ENCODE measurements at places on chromosomes 1 and 21.

- DNase-seq = no peak
These were observed 5.8 kb upstream of the LORICRIN start for GRCh38 chr1:153253693-153254092.

- DNase-seq = no peak
These were observed 41.4 kb downstream of the TMCO4 start for GRCh38 chr1:19758227-19758830.

- no peak for DNase-seq
These were observed 21.3 kb downstream of the SH2D2A start for GRCh38 chr1:156795374-156795733.

DNA sequence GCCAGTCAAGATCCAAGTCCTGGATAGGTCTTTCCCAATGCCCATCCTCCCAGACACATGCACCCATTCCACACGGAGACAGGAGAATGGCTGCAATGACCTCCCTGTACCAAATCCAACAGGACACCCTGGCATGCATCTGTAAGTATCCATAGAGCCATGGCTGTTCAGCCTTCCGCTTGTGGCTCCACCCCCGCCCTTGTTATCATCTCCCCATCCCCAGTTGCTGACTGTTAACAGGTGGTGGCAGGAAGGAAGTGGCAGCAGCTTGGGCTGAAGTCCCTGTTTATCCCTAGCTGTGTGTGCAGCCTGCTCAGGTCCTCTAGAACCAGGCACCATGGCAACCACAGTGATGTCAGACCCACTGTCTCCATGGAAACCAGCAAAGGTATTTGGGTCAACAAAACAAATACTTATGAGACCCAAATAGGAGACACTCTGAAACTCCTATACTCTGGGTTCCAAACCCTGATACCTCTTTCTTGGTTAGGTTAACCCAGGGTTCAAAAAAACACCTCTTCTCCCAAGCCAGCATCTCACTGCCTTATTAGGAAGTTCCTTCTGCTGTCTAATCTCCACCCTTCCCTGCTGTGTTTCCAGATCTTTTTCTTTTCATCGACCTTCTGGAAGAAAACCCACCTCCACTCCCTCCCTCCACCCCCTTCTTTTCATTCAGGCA lies 721 bp downstream of the PBXIP1 start:
- DNase-seq = no peak

Measured in NCI-H1048 (cell line).